ENCODE measurements at places on chromosomes 13 and 19.

DNA sequence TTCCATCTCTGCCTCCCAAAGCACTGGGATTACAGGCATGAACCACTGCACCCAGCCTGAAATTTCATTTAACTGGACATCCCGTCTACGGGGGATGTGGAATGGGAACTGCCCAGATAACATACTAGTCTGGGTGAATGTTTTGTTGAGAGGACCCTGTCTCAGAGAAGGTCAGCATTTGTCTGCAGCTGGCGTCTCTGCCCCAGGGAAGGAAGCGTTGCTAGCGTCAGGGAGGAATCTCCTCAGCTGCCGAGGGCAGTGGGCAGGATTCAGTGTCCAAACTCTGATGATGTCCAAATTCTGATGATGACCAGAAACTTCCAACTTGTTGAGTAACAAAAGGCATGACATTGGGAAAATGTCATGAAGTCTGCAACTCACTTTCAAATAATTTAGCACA lies 3.1 kb downstream of the NXNL1 start:
- DNase-seq: no peak

DNA sequence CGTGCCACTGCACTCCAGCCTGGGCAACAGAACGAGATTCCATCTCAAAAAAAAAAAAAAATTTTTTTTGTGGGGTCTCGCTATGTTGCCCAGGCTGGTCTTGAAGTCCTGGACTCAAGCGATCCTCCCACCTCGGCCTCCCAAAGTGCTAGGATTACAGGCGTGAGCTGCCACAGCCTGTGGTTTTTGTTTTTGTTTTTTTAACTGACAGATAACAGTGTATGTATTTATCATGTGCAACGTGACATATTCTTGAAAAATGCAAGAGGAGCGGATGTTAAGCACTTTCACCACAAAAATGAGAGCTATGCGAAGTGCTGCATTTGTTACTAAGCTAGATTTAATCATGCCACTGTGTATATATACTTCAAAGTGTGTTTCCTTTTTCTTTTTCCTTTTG lies 49.0 kb downstream of the ARHGEF18 start:
- DNase-seq: no peak

DNA sequence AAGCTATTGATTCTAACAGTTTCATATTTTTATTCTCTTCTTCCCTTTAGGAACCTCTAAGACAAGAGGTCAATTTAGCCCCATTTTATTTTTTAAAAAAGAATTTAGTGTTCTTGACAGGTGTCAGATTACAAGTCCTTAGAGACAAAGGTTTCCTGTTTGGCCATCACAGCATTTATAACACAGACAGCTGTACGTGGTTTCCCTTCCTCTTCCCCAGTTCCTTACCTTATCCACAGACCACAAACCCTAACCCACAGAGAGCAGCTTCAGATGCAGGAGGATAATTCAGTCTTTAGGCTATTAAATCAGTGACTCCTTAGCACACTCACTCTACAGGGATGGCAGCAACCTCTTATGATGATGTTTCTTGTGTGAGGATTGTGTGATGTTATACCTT lies 1210.1 kb downstream of the DIAPH3 start:
- DNase-seq: no peak

DNA sequence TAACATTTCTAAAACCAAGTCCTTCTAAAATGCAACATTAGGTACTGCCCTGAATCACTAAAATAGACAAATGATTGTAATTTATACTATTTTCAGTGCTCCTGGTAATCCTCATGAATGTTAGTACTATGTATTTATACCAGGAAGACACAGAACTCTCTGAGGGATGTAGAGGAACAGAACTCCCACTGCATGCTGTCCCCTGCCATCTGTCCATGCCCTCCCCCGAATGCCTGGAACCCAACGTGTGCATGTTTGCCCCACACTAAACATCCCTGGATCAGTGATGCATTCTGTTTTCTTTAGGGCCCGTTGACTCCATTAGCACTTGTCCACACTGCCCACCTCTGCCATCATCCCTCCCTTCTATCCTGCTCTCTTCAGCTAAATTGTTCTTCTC lies 26.5 kb downstream of the ENOX1 start:
- DNase-seq: no peak

DNA sequence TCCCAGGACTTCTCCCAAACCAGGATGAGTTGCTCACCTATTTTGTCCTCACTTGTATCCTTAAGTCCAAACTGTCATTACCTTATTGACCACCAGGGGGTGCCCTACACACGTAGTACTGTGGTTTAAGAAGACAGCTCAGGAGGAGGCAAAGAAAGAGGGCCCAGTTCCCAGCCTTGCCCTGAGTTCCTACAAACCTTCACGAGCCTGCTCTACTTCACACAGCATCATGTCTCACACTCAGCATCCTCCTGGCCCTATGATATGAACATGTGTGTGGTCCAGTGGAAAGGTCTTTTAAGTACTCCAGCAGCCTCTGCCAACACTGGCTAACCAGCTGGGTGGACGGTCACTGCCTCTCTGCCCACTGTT lies 8.1 kb upstream of the ZNF784 start:
- peak; percentile 90 for DNase-seq

DNA sequence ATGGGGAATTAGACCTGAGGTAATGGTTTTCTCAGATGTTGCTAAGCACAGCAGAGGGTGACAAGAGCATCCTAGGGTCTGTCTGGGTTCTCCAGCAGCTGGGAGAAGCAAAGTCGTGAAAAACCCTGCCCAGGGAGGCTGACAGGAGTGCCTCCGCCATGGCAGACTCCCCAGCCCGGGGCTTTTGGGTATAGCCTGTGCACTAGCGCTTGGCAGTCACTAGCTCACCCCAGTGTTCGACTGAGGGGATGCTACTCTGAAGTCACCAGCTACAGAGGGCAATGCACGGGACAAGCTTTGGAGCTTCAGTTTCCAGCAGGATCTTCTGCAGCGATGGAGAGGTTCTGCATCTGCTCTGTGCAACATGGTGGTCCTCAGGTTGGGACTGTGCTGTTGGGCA lies 87.5 kb downstream of the ING1 start:
- no peak for DNase-seq

DNA sequence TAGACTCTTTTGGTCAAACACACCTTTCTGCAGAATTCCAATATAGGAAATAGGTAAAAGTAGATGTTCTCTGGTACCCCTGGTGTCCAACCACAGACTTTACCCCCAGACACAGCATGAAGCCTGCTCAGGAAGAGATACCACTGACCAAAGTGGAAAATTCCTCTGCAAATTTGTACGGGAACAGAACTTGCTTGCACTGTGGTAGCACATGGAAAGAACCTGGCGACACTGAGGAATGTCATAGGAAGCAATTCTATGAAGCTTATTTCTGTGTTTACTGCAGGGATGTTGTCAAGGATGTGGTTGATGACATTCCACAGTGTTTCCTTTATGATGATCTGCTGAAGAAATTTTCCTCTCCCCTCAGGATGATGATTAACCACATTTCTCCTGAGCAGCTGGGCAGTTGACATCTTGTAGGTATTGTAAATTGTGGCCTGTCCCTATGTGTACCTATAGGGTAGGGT lies 48.9 kb upstream of the TNFSF11 start:
- DNase-seq: no peak
